ENCODE measurements at places on chromosomes 2 and 18. TPM values are rescaled to one million over a fixed set of nuclear protein-coding genes. Genes with fewer than 3 reads are reported as not detected.

The MPP4 gene
- total RNA-seq, result not detected

The FEV gene
- total RNA-seq, result not detected

The COPS8 gene
- 134 TPM for total RNA-seq

The CYP27C1 gene
- 0.48 TPM for total RNA-seq

The GULP1 gene
- total RNA-seq, result 64.2 TPM

The MAPK4 gene
- total RNA-seq, result 0.16 TPM

The PLCD4 gene
- 9.3 TPM for total RNA-seq

The IL18R1 gene
- 3.1 TPM for total RNA-seq

The ERMN gene
- total RNA-seq, result not detected

The PPP3R1 gene
- total RNA-seq, result 29.9 TPM

The GDF7 gene
- total RNA-seq, result not detected

The GALNT5 gene
- total RNA-seq, result 7.6 TPM

The CMPK2 gene
- 4.7 TPM for total RNA-seq

The MAL gene
- total RNA-seq, result not detected

The DOCK10 gene
- total RNA-seq, result 11.4 TPM

The IL1B gene
- total RNA-seq, result 69.0 TPM

The PAIP2B gene
- 0.52 TPM for total RNA-seq

The PLEKHA3 gene
- total RNA-seq, result 4.8 TPM

The STARD6 gene
- total RNA-seq, result not detected

The TUBA4B gene
- total RNA-seq, result not detected

The NT5DC4 gene
- not detected for total RNA-seq

The MBD5 gene
- total RNA-seq, result 26.3 TPM

The RAB27B gene
- total RNA-seq, result 7.5 TPM

The WDR54 gene
- total RNA-seq, result 88.8 TPM

The RAMP1 gene
- 21.7 TPM for total RNA-seq

The UGT1A4 gene
- not detected for total RNA-seq

The LRP1B gene
- total RNA-seq, result 1.2 TPM

The GNLY gene
- total RNA-seq, result 0.24 TPM

The MARS2 gene
- total RNA-seq, result 4.7 TPM

The ATP8B1 gene
- total RNA-seq, result 10.9 TPM

The ALPI gene
- not detected for total RNA-seq

The ERFE gene
- total RNA-seq, result 2.4 TPM

The CYP26B1 gene
- 0.08 TPM for total RNA-seq

The MBOAT2 gene
- 34.9 TPM for total RNA-seq

The CCDC195 gene
- not detected for total RNA-seq

The ADAM23 gene
- 1.4 TPM for total RNA-seq

The MPPE1 gene
- 40.8 TPM for total RNA-seq

The SMIM21 gene
- total RNA-seq, result not detected
